ENCODE measurements at places on chromosomes 7 and 10.
A peak's percentile ranks its signal among the peaks of the same experiment; 100 is the strongest.

DNA sequence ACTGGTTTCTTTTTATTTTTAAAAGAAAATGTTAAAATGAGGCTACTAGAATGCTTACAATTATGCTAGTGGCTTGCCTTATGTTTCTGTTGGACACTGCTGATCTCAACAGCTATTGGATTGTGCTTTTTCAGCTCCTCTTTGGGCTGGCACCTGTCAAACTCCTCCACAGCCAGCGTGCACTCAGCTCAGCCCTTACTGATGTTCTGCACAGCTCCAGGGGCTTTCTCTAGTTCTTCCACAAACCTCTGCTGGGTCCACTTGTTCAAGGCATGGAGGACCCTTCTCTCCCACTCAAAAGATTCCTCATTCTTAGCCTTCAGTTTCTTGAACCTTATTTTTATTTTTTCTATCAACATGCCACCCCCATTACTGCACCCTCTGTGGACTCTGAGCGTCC lies 96.0 kb downstream of the VIPR2 start:
- DNase-seq = no peak

DNA sequence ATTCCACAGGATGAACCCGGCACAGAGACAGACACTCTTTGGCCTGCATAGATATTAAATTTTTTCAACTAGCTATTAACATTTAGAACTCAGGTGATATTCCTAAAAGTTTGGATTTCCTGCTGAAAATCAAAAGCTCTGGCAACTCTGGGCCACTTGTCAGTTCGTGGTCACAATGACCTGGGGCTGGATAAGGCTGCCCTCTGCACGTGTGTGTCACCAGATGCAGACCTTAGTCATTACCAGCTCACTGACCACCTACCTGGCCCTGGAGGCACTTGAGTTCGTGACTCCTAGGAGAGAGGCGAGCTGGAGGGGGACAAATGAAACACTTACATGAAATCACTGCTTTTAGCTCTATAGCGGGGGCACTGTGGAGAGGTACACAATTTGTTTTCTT lies 126.5 kb downstream of the HIPK2 start:
- no peak for DNase-seq

DNA sequence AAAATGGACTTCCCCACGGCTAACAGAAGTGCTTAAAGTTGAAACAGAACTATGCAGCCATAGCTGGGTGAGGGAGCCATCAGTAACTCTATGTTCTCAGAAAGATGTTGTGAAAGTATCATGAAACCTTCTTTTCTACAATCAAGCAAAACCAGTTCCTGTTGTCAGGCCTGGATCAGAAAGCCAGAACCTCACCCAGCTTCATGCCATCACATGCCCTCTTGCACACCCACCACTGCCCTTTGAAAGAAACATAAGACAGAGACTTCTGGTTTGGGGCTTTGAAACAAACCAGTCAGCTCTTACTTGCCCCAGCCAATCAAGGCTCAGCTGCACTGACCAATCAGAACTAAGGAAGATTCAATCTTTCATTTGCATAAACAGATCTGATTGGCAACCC lies 230.8 kb upstream of the FERD3L start:
- no peak for DNase-seq

GRCh38 chr7:90582164-90582563 lies 14.0 kb upstream of the CDK14 start:
- no peak for DNase-seq

DNA sequence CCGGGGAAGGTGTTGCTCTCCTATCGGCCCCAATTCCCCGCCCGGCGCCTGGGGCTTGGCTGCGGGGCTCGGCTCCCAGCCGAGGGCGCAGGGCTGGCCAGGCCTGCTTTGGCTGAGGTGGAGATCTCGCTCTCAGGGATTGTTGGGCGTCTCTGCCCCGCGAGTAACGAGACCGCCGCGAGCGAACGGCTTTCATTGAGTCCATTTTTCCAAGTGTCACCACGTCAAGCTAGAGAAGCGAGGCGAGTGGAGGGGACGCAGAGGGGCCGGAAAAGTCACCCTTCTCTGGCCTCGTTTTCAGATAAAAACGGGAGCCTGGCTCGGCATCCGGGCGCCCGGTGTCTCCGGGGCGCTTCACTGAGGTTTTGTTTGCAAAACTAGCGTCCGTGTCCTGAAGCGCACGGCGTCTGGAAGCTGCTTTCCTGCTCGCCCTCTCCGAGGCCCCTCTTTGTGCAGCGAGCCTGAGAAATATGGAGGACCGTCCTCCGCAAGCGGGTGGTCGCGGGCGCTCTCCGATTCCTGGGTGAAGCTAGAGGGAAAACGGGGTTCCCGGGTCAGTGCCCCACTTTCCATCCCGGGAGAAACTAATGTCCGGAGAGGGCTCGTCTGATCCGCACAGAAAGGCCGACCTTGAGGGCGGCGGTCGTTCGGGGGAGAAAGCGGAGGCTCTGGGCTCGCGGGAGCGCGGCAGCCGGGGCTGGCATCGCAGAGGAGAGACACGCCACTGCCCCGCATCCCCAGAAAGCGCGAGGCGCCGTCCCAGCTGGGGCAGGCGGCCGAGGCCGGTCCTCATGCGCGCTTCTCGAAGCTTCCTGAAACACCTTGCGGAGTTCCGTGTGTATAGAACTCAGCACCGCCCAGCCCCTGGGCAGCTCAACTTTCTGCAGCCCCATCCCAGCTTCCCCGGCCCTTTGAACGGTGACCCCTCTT lies 3.5 kb upstream of the EN2 start:
- no peak for DNase-seq

DNA sequence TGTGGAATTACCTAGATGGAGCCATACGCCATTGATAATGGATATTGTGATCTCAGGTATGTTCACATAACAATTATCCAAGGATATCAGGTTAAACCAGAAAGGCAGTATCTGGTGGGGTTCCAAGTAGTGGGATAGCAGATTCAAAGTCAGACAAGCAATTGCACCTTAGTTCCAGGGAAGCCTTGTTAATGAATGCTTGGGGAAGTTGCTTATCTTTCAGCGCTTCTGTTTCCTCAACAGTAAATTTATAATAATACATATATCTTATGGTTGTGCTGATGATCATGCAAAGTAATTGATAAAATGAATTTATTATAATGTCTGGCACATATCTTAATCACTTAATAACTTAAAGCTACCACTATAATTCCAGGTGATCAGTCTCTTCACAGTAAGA lies 290.9 kb downstream of the SUGCT start:
- DNase-seq = no peak

DNA sequence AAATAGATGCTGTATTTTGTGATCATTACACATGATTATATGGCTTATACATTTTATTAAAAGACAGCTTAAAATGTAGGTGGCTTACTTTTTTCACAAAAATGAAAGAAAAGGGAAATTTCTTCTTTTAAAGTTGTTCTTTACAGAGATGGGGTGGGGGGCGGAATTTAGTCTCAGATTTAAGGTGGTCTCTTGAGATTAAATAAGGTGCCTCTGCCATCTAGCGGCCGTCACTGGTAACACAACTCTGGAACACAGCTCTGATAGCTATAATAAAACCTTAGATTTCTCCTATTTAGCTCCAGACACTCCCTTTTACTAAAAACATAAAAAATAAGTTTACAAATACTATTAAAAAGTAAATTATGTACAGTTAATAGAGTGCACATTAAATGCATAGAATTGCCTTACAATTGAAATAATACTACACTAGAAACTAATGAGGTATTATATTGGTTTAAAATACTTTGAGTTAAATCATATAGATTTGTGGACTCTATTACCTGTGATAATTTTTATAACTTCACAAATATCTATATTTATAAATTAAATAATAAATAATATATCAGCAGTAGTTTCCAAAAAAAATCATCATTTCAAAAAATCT lies 210.9 kb downstream of the DGKB start:
- peak; percentile 16 for DNase-seq

DNA sequence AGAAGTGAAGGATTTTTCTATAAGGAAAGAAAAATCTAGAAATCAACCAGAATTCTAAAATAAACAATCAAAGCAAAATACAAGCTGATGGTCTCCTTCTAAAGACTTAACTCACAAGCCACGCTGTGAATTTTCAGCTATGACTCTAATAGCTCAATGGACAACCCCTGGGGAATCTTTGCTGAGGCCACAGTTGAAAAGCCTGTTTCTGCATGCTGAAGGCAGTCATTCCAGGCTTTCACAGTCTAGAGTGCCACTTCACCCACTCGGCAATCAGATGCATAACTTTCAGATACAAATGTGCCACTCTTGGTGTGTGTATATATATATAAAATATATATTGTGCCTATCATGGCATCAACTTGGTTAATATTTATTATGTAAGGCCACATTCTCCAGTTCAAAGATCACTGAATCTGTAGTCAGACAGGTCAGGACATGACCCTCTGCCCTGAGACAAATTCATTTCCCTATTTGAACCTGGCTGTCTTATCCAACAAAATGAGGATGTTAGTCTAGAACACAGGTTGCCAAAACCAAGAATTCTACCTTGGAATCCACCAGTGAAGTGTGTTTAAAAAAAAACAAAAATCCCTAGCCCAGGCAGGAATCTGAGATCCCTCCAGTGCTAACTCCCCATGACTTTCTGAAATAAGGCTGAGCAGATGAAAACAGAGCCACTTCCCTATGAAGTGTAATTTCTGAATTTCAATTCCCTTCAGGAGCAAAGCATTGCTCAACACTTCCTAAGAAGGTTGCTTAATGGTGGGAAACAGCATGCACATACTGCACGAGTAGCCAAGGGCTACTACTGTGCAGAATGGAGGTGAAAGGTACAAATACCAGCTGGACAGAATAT lies 9.9 kb downstream of the LIPA start:
- DNase-seq = no peak

GRCh38 chr7:105413887-105414437 lies 25.2 kb upstream of the SRPK2 start:
- DNase-seq = no peak

GRCh38 chr10:22438711-22439110 lies 93.4 kb downstream of the SPAG6 start:
- DNase-seq = no peak

GRCh38 chr7:82209179-82209747 lies 234.3 kb downstream of the CACNA2D1 start:
- no peak for DNase-seq

DNA sequence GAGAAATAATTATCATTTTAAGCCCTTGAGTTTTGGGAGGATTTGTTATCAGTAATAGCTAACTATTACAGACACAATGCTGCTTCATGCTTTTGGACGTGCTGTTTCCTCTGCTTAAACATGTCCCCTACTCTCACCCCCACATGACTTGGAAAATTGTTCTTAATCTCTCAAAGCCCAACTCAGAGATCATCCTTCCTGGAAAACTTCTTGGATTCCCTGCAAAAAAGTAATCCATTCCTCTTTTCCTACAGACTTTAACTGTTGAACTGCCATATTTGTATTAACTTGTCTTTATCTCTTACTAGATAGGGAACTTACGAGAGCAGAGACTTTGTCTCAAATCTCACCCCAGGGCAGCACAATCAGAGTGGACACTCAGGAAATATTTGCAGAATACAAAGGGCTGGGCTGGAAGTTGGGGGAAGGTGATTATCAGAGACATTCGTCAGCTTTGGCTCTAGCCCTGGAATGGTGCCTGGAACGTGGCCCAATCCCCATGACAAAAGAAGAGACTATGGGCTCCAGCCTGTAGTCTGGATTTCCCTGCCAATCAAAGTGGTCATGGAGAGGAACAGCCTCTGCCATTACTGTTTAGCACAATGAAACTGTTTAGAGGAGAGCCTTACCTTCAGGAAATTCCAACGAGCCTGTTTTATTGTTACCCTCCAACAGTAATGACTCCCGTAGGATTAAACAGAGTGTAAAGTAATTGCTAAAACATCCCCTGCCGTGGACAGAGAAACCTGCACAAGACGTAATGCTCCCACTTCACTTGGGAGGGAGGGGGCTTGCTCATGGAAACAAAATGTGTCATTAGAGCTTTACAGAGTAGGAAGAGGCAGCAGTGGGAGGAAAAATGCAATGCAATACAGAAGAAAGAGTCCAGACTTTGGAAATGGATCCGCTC lies 140.4 kb upstream of the AUTS2 start:
- no peak for DNase-seq

DNA sequence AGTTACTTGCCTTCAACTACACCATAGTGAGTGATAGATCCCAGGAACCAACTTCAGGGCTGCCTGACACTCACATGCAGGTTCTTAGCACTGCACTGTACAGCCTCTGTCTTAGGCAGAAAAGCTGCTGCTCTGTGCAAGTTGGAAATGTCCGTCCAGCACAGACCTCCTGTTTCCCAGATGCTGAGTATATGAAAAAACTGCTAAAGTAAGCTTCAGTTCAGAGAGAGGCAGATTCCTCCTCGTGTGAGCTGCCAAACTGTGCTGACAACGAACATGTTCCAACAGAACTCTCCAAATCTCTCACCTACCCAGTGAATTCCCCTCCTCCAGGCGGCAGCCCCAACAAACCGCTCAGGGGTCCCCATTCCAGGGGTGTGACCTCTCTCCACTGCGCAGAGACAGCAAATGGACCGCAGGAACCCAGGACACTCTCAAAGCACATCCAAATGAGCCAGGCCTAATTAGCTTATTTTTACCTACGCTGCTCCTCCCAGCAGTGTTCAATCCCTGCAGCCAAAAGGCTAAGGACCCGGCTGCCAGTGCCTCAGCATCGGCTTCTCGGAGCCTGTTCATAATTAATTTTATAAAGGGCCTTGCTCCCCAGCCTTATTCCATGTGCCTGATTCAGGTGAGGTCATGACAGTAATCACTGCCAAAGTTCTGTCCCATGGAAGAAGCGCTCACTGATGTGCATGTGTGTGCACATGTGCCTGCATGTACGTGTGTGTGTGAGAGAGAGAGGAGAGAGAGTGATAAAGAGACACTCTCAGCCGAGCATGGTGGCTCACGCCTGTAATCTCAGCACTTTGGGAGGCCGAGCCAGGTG lies 159.5 kb upstream of the AUTS2 start:
- DNase-seq = no peak

Measured in stimulated activated CD4-positive, alpha-beta T cell treated with anti-CD3 and anti-CD28 coated beads, Interleukin-2, amount 100 ng/mL, for 48 hours (primary cell).